Panc1 (cell line): ENCODE measurements at places on chromosomes 1 and 21. TPM values are rescaled to one million over a fixed set of nuclear protein-coding genes. Genes with fewer than 3 reads are reported as not detected.

DNA sequence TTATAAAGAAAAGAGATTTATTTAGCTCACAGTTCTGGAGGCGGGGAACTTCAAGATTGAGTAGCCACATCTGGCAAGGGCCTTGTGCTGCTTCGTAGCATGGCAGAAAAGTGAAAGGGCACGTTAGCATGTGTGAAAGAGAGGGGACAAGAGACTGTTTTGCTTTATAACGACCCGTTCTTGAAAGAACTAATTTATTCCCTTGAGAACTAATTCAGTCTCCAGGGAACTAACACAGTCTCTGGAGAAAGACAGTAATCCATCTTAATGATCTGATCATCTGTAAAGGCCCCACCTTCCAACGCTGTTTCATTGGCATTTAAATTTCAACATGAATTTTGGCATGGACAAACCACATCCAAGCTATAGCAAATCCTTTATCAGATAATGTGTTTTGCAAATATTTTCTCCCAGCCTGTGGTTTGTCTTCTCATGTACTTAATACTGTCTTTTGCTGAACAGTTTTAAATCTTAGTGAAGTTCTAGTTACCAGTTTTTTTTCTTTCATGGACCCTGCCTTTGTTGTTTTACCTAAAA, 26.1 kb downstream of the MTR start:
- DNase-seq, result no peak

GRCh38 chr21:46379691-46380090, 55.7 kb downstream of the PCNT start:
- no peak for DNase-seq

The S100A1 gene
- total RNA-seq, result 2.9 TPM

- no peak for DNase-seq
Observed at GRCh38 chr1:154982341-154982740, 803 bp upstream of the FLAD1 start.
